Dermis microvascular lymphatic vessel endothelial cell (primary cell): ENCODE measurements at places on chromosomes 5 and 9. TPM values are rescaled to one million over a fixed set of nuclear protein-coding genes. Genes with fewer than 3 reads are reported as not detected.

DNA sequence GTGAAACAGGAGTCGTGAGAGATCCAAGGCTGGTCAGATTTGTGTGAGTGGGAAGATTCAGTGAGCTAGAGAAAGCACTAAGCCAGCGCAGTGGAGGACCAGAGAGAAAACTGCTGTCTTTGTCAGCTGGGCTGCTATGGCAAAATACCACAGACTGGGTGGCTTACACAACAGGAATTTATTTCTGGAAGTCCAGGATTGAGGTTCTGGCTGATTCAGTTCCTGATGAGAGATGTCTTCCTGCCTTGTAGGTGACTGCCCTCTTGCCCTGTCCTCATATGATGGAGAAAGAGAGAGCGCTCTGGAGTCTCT lies 24.2 kb upstream of the ANKRD33B start:
- DNase-seq: no peak

GRCh38 chr5:156378159-156378558 lies 51.2 kb downstream of the SGCD start:
- no peak for DNase-seq

DNA sequence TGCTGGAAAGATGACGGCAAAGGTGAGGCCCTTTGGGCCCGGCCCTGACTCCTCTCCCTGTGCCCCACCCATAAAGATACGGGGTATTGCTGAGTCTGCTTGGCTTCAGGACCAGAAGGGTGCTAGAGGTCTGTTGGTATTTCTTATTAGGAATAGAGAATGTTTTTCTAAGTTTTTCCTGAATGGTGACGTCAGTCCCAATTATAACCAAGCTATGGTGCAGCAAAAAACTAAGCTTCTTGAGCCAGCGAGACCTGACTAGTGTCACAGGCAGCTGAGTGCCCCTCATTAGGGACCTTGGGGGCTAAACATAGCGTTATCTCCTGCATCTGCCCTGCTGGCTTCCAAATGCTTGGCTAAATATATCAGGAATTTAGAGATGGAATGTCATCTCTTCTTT lies 151.0 kb upstream of the TBC1D2 start:
- DNase-seq: no peak

- DNase-seq: no peak
Measured at GRCh38 chr5:136034492-136034891, 5.7 kb downstream of the TGFBI start.

CMYA5 gene
- total RNA-seq: under 0.01 TPM in 2 replicates
